ENCODE measurements at places on chromosomes 2 and 18.
A peak's percentile ranks its signal among the peaks of the same experiment; 100 is the strongest.

DNA sequence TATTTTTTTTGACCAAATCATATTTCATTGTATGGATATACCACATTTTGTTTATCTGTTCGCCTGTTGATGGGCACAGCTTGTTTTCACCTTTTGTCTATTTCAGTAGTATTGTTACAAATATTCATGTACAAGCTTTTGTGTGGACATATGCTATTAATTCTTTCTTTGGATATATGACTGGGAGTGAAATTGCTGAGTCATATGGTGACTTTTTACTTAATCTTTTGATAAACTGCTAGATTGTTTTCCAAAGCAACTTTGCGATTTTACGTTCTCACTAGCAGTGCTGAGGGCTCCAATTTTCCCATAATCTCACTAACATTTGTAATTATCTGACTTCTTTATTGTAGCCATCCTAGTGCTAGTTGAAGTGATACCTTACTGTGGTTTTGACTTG is 112.4 kb downstream of the CD8B2 start:
- no peaks in the 10 kb centered on the region for H3K36me3 ChIP-seq
- DNase-seq = no peak
- no peak overlapping the region for H3K4me3 ChIP-seq
- no peaks in the 10 kb centered on the region for H3K4me1 ChIP-seq

GRCh38 chr2:170679607-170680079 is 35.5 kb upstream of the SP5 start:
- no peaks in the 10 kb centered on the region for H3K36me3 ChIP-seq
- peaks cover 2% of the 10 kb centered on the region for H3K27me3 ChIP-seq
- peak overlapping the region; percentile 54 for H3K27ac ChIP-seq
- no peak overlapping the region for H3K4me3 ChIP-seq
- H3K4me1 ChIP-seq = peaks cover 31% of the 10 kb centered on the region
- DNase-seq = peak; percentile 30

- H3K27me3 ChIP-seq = no peaks in the 10 kb centered on the region
- no peak overlapping the region for H3K4me3 ChIP-seq
- no peak overlapping the region for H3K27ac ChIP-seq
- DNase-seq = no peak
- H3K4me1 ChIP-seq = no peaks in the 10 kb centered on the region
These were observed 77.6 kb upstream of the CRIM1 start for GRCh38 chr2:36277881-36278523.

DNA sequence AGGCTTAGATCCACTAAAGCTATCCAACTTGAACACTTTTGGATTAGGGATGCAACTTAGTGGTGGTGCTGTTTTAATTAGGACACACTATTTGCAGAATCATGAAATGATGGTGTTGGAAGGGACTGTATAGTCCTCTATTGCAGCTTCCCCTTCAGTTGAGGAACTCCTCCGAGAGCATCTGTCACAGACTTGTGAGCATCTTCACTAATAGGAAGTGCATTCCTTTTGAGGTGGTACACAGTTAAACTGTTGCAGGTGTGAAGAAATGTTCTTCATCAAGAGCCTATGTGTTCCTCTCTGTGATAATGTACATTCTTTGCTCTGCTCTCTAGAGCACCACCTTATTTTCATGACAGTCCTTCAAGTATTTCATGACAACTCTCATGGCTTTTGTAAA is 197.4 kb downstream of the CAMKMT start:
- no peaks in the 10 kb centered on the region for H3K36me3 ChIP-seq
- no peak overlapping the region for H3K27ac ChIP-seq
- H3K4me1 ChIP-seq = peaks cover 6% of the 10 kb centered on the region
- no peak for DNase-seq
- H3K27me3 ChIP-seq = no peaks in the 10 kb centered on the region
- H3K4me3 ChIP-seq = no peak overlapping the region

DNA sequence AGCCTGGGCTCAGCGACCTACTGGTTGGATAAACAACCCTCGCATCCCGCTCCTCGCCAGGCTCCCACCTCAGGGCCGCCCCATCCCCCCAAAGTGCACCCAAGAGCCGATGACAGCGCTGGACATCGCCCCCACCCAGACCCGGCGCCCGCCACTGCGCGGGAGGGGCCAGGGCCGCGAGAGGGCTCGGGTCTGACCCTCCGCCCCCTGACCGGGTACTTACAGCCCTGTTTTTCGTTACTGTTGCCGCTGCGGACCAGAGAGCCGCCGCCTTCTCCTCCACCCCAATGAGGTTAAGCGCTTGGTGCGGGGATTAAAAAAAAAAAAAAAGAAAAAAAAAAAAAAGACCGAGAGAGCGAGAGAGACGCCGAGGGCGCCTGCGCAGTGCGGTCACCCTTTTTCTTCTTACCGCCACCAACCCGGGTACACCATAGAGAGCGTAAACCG is at the start of gene CLASP1:
TSS of gene CLASP1 (minus strand) at position 314 of the 447 bp plus-strand sequence. CDS start 43,567 bp downstream, outside the sequence.
- peaks cover 33% of the 10 kb centered on the region for H3K4me1 ChIP-seq
- H3K4me3 ChIP-seq = peak within 1 kb of the TSS; percentile 93
- no peaks in the 10 kb centered on the region for H3K27me3 ChIP-seq
- peak; percentile 24 for DNase-seq
- H3K27ac ChIP-seq = peak within 1 kb of the TSS; percentile 99

DNA sequence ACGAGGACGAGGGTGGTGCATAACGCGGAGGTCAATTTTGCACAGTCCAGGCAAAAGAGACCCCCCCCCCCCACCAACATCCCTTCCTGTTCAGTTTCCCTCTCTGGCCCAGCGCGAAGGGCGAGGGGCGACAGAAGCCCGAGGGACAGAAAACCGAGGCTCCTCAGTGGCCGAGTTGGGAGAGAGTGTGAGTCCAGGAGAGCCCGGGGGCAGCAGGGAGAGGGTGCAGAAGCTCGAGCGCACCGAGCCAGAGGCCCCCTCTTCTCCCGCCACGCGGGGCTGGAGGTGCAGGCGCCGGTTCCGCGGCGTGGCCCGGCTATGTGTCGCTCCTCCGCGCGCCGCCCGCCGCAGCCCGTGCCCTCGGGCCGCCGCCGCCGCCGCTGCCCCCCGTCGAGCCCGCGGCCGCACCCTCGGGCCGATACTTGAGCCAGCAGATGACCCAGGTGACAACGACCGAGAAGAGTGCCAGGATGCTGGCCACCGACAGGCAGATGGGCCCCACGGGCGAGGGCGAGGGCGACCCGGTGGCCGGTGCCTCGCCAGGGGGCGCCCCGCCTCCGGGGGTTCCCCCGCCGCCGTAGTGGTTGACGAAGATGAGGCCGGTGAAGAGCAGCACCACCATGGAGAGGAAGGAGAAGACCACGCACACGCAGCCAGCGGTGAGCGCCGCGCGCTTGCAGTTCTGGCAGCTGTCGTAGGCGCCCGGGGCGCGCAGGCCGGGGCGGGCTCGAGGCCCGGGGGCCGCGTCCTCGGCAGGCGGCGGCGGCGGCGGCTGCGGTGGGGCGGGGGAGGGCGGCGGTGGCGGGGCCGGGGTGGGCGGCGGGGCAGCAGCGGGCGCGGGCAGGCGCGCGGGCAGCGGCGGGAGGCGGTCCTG is 20.2 kb upstream of the PAX3 start:
- peaks cover 80% of the 10 kb centered on the region for H3K27me3 ChIP-seq
- H3K27ac ChIP-seq = no peak overlapping the region
- no peaks in the 10 kb centered on the region for H3K36me3 ChIP-seq
- peak overlapping the region; percentile 70 for H3K4me3 ChIP-seq
- H3K4me1 ChIP-seq = peaks cover 13% of the 10 kb centered on the region

GRCh38 chr2:42974721-42975717 is 182.6 kb upstream of the HAAO start:
- peak; percentile 90 for DNase-seq
- no peaks in the 10 kb centered on the region for H3K36me3 ChIP-seq
- H3K27ac ChIP-seq = peak overlapping the region; percentile 83

DNA sequence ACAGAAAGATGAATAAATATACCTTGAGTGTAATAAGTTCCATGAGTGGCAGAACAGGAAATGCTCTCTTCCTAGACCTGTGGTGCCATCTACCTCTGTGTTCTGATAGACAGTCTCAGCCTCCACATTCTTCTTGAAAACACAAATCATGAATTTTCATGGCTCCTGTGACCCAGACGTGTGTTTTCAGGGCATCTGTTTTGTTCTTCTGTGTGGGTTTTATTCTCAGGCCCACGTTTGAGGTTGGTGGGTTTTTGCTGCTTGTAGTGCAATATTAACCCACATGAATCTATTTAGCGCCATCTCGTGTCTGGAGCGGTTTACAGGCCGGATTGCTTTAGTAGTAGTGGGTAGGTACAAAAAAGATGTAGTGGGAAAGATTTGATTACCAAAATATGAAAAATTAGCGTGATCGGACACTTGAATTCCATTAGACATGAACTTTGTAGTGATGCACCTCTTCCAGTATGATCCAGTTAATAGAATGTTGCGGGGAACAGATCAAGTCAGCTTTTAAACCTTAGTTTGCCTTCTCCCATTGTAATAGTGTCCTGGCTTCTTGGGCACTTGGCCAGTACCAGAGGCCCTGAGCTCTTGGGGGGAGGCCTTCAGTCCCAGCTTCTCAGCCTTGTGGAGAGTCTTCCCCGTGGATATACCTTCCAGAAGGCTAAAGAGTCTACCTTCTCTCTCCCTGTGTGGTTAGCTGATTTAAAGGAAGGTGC is 256.5 kb downstream of the TPGS2 start:
- H3K36me3 ChIP-seq = no peaks in the 10 kb centered on the region
- H3K4me1 ChIP-seq = peaks cover 4% of the 10 kb centered on the region
- no peaks in the 10 kb centered on the region for H3K27me3 ChIP-seq
- H3K27ac ChIP-seq = no peak overlapping the region
- no peak overlapping the region for H3K4me3 ChIP-seq

- no peak overlapping the region for H3K4me3 ChIP-seq
- H3K4me1 ChIP-seq = peaks cover 32% of the 10 kb centered on the region
- H3K36me3 ChIP-seq = no peaks in the 10 kb centered on the region
- no peaks in the 10 kb centered on the region for H3K27me3 ChIP-seq
- DNase-seq = no peak
These were observed 68.0 kb downstream of the ZFP36L2 start for GRCh38 chr2:43158259-43158880.

DNA sequence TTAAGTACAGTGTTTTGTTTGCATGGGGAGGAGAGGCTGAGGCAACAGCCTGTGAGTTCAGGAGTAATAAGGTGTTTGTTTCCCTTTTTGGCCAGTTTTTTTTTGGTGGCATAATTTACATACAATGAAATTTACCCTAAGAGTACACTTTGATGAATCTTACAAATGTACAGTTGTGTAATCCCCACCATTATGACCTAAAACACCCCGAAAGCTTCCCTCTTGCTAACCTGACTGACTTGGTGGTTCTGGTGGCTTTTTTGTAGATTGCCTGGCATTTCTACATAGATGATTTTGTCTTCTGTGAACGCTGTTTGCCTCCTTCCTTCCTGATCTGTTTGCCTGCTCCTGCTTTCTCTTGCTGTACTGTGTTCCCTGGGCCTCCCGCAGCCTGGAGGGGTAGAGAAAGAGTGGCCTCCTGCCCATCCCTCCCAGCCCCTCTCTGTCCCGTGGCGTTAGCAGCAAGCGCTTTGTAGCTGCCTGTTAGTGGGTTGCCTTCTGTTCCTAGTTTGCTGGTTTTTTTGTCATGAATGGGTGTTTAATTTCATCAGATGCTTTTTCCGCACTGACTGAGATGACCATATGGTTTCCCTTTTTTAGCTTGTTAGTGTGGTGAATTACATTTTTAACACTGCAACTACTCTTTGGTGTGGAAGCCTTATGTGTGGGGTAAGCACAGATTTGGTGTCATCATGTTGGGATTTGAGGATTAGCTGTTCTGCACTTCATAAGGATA is 32.1 kb downstream of the ASAP2 start:
- DNase-seq = no peak
- no peak overlapping the region for H3K4me3 ChIP-seq
- peaks cover 45% of the 10 kb centered on the region for H3K4me1 ChIP-seq

DNA sequence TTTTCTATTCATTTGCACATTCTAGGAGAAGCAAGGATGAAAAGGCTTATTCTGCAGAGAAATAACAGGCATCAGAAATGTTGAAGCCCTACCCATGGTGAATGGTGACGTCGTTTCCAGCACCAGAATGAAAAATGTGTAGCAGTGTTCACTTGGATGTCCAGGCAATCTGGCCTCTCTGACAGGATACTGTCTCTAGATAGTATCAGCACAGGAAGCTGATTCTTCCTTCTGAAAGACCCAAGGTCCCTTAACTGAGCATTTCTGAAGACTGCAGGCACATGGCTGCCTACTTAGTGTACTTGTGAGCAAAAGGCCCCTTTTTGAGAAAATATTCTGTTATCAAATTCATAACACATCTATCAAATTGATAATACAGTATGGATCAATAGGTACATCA is 234.1 kb downstream of the XIRP2 start:
- H3K4me1 ChIP-seq = peaks cover 8% of the 10 kb centered on the region
- no peak overlapping the region for H3K4me3 ChIP-seq
- DNase-seq = no peak
- H3K27me3 ChIP-seq = no peaks in the 10 kb centered on the region
- H3K27ac ChIP-seq = no peak overlapping the region

GRCh38 chr2:20674974-20675679 is 8.2 kb downstream of the GDF7 start:
- H3K4me3 ChIP-seq = no peak overlapping the region
- H3K36me3 ChIP-seq = no peaks in the 10 kb centered on the region
- H3K4me1 ChIP-seq = peaks cover 12% of the 10 kb centered on the region
- no peak overlapping the region for H3K27ac ChIP-seq
- DNase-seq = no peak

DNA sequence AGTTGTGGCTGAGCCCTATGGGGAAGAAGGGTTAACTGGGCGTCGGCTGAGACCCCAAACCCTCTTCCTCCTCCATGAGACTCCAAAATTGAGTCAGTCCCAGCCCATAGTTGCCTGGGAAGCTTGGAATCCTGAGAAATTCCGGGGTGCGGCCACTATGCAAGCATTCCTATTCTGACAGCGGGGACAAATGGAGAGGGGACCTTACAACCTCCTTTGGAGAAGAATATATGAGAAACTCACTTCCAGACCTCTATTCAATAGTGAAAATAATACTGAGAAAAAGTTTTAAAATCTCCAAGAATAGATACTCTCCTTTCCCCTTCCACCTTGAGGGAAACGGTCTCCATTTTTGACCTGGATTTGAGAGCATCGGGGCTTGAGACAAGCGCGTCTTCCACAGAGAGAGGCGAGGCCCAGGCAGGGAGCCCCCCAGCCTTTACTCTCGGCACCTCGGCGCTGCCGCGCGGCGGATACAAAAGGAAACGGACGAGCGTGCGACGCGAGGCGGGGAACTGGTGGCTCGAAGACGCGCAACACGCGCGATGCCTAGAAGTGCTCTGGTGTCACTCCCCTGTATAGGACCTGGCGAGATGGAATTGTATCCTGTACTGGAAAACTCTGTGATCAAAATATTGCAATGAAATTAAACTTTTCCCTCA is 11.1 kb downstream of the NR4A2 start:
- peaks cover 15% of the 10 kb centered on the region for H3K4me1 ChIP-seq
- DNase-seq = no peak
- H3K27ac ChIP-seq = no peak overlapping the region
- H3K36me3 ChIP-seq = no peaks in the 10 kb centered on the region
- peak overlapping the region; percentile 25 for H3K4me3 ChIP-seq
